Fibroblast of skin of right quadriceps (primary cell): ENCODE measurements at places on chromosomes 2 and 18.
A peak's percentile ranks its signal among the peaks of the same experiment; 100 is the strongest.

- DNase-seq, result no peak
Measured at GRCh38 chr2:124328397-124328796, 303.3 kb downstream of the CNTNAP5 start.

GRCh38 chr18:10927286-10927992, 221.9 kb downstream of the PIEZO2 start:
- peak; percentile 84 for DNase-seq

- DNase-seq, result no peak
Measured at GRCh38 chr18:22865354-22866116, 67.6 kb upstream of the RBBP8 start.

GRCh38 chr2:173164396-173164795, 88.8 kb downstream of the MAP3K20 start:
- DNase-seq, result no peak

DNA sequence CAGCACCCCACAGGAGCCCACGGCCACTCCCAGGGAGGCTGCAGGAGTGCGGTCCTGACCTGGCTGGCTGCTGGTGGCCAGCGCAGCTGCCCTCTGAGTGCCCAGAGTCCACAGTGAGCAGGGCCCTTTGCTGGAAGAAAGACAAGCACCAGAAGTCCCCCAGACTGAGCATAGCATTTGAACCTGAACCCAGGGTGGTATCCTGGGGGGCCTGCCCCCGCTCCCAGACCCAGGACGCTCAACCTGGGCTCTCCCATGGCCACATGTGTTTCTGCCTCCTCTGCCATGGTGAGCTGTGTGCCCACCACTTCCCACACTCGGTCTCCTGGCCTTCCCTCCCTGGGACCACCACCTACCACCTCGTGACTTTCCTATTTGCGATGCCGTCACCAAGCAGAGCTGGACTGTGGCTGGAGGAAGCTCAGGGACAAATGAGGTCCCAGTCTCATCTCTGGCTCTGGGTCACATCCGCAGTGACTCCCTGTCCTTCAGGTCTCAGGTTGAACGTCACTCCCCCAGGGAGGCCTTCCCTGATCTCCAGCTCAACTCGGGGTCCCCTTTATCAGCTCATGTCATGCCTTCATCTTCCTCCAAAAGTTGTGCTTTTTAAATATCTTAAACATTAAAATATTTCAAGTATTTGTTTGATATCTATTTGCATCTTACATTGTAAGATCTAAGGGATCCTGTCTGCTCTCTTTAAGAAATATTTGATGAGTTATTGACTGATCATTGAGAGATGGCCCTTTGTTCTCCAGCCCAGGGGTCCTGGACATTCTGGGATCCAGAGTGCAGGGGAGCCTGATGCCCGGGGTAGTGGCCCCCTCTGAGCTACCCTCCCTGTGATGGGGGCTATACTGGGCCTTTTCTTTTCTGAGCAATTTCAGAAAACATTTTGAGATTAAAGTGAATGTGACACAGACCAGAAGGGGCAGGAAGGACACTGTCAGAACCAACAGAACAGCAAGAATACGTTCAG, 16.4 kb upstream of the GPR55 start:
- DNase-seq, result no peak

GRCh38 chr2:206713746-206714145, 4.5 kb downstream of the DYTN start:
- no peak for DNase-seq

GRCh38 chr2:149470046-149470445, 117.5 kb downstream of the MMADHC start:
- no peak for DNase-seq

DNA sequence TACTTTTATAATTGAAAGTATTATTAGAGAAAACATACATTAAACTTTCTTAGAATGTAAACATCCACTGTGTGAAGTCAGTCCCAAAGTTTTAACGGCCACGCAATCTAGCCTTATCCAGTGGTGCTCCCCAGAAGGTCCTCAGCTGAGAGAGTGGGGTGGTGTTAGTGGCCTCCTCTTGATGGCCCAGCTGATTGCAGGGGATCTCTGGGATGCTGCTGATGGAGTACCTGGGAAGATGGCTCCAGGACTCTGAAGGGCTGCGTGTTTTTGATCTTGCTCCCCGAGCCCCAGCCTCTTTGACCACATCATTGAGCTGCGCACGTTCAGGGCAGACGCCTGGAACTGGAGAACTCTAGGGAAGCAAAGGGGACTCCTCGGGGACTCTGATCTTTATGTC, 181.4 kb downstream of the FAM210A start:
- DNase-seq, result no peak

- DNase-seq, result no peak
Measured at GRCh38 chr2:239882331-239882732, 142.8 kb downstream of the NDUFA10 start.

DNA sequence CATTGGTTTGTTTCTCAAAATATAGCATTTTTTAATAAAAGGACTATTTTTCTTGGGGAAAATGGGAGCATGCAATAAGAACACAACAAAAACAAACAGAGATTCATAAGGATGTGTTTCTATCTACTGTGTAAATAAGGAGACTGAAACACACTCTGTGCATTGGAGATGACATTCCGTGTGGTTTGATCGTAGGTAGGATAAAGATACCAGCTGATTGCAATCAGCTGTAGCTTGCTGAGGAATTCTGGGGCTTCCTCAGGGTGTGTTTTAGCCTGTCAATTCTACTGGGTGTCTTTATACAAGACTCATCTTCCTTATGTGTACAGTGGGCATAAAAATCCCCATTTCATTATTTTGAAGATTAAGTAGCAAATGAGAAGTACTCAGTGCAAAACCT, 591.6 kb downstream of the DSC3 start:
- DNase-seq, result no peak

DNA sequence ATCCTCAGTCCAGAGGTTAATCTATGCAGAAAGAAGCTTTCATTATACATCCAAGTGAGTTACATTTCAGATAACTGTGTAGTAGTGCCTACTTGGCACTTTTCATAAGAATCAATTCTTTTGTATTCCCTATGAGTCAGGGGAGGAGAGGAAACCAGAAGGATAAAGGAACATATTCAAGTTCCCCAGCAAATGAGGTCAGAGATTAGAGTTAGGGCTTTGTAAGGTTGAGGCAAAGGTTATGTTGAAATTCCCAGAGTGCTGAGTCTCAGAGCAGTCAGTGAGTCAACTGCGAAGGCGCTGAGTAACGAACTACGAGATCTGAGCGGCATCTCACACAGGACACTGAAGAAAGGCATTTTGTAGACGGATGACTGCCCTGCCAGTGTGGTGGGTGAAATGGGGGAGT, 25.1 kb upstream of the ME2 start:
- DNase-seq, result no peak

GRCh38 chr2:152189622-152190495, 14.3 kb upstream of the STAM2 start:
- peak; percentile 77 for DNase-seq

GRCh38 chr2:30446602-30447148, 371 bp upstream of the LCLAT1 start:
- no peak for DNase-seq

- DNase-seq, result no peak
Measured at GRCh38 chr2:153595939-153596338, 117.4 kb upstream of the RPRM start.

- DNase-seq, result no peak
Measured at GRCh38 chr2:169565686-169566085, 8.0 kb downstream of the FASTKD1 start.

GRCh38 chr2:240948905-240949790, 43.0 kb downstream of the CROCC2 start:
- no peak for DNase-seq
